NCI-H510A (cell line): ENCODE measurements at places on chromosomes 4 and X.

- no peak for DNase-seq
Measured at GRCh38 chr4:574346-575161, 1.5 kb downstream of the TMEM271 start.

DNA sequence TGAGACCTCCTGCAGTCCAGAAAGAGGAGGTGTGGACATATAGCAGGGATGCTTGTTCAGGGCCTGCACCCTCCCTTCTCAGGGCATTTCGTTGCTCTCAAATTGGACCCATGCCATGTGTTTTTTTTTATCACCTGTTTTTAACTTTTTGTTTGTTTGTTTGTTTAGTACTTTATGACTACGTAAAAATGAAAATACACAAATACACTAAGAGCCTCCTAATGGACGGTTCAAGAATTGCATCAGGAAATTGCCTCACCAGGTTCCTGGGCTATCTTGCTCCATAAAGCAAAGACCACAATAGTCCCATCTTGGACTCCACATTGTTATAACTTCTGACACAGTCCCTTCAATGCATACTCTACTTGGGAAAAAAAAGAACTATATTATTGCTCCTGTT lies 1685.9 kb upstream of the TENM3 start:
- DNase-seq: no peak

GRCh38 chr4:4325321-4325720 lies 35.3 kb downstream of the ZBTB49 start:
- DNase-seq: no peak

GRCh38 chr4:81756973-81757372 lies 285.3 kb upstream of the RASGEF1B start:
- DNase-seq: no peak

GRCh38 chr4:5734853-5735252 lies 23.9 kb downstream of the EVC start:
- no peak for DNase-seq

- no peak for DNase-seq
Measured at GRCh38 chr4:86130160-86130933, 229.5 kb downstream of the MAPK10 start.

DNA sequence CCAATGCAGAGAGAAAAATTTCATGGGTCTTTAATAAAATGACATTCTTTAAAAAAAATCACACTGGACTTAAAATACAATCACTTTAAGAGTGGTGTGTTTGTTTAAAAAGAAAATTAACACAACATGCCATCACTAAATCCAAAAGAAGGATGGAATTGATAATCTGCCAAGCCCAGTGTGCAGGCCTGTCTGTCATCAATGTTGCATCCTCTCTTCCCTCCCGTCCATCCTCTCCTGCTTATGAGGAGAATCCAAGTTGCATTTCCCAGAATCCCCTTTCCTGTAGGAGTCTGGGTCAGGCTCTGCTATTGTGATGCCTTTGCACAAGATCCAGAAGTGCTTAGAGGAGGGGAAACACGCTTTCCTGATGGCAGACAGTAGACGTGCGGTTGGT lies 169.4 kb downstream of the MID1 start:
- no peak for DNase-seq

- DNase-seq: no peak
Measured at GRCh38 chrX:10414862-10415261, 205.5 kb downstream of the MID1 start.
